ENCODE measurements at places on chromosomes 11 and 22.

DNA sequence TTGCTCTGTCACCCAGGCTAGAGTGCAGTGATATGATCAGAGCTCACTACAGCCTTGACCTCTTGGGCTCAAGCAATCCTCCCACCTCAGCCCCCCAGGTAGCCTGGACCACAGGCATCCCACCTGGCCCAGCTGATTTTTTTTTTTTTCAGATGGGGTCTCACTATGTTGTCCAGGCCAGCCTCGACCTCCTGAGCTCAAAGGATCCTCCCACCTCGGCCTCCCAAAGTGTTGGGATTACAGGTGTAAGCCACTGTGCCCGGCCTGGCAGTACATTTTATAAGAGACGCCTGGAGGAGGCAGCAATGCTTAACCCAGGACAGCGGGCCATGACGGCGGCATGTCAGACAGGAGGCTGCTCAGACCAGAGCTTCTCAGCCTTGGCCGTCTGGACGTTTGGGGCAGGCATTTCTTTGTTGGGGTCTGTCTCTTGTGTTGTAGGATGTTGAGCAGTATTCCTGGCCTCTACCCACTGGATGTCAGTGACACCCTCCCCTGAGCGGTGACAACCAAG is 4.3 kb downstream of the LGALS2 start:
- no peak for DNase-seq

GRCh38 chr11:112694813-112695212 is 266.4 kb upstream of the NCAM1 start:
- no peak for DNase-seq

GRCh38 chr22:19410941-19411689 is 20.4 kb downstream of the HIRA start:
- no peak for DNase-seq

GRCh38 chr22:29251981-29252911 is 15.5 kb downstream of the RHBDD3 start:
- no peak for DNase-seq

GRCh38 chr11:70703141-70704064 is 305.1 kb downstream of the CTTN start:
- no peak for DNase-seq
